ENCODE measurements at places on chromosomes 3 and 15.

DNA sequence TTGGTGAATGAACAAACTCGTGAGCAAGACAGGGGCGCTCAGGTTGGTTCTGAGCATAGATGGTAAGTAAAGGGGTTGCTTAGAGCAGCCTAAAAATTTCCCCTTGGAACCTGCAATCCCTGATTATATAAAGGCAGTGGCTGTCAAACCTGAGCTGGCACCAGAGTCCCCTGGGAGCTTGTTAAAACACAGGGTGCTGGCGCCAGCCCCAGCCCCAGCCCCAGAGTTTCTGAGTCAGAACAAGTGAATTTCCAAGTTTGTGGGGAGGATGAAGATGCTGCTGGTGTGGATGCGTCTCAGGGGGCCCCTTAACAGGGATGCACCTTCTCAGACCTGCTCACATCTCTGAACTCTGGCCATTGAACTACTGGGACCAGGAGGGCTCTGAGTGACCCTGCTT, 48.2 kb downstream of the FEM1B start:
- DNase-seq: no peak

- DNase-seq: peak; percentile 48
Measured at GRCh38 chr3:183122257-183122932, 23.1 kb upstream of the MCCC1 start.

DNA sequence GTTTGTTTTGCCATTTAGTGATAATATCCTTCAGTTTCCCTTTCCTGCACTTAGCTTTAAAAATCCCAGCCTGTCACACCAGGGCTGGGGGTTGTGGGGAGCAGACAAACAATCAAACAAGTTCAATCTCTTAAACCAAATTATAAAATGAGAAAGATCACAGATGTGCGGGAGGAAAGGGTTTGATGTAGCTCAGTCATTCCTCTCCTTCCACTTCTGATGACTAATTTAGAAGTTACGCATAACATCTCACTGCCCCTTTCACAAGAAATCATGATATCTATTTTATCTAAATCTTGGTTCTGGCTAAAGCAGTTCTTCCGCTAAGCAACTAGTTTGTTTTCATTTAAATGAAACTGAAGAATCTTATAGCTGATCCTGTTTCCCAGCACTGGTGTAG, 34.1 kb upstream of the ATG7 start:
- DNase-seq: peak; percentile 53

- DNase-seq: no peak
Measured at GRCh38 chr3:128316481-128316891, 150.2 kb downstream of the DNAJB8 start.

DNA sequence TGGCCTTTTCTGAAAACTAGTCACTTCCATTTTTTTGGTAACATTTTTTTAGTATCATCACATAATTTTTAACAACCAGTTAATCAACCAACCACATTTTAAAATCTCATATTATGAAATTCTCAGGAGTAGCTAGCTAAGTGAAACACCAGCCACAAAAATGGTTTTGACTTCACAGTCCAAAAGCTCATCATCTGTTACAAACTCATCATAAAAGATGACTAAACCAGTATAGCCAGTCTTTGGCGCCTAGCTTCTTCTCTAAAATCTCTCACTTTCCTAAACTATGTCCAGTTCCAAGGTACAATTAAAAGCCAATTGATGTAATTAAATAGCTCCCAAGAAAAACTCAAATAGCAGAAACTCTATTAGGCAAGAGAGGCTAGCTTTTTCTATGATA, 88.2 kb upstream of the ZNF385D start:
- no peak for DNase-seq

DNA sequence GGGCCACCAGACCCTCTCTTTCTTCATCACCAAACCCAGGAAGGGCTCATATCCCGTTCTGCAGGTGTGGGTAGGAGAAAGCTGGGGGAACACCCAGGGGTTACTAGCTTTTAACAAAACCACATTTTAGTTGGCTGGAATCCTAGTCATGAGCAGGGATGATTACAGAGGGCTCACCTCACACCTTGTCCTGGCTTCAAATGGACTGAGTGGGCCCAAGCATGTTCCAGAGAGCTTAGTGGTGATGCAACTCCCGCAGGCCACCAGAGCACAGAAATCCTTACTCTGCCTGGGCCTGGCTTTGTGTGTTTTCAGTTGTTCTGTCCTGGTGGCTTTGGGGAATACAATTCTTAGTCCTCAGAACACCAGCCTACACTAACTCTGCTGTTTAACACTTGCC, 56.8 kb upstream of the RYK start:
- DNase-seq: no peak

GRCh38 chr3:55692957-55693558, 206.0 kb upstream of the WNT5A start:
- DNase-seq: no peak

DNA sequence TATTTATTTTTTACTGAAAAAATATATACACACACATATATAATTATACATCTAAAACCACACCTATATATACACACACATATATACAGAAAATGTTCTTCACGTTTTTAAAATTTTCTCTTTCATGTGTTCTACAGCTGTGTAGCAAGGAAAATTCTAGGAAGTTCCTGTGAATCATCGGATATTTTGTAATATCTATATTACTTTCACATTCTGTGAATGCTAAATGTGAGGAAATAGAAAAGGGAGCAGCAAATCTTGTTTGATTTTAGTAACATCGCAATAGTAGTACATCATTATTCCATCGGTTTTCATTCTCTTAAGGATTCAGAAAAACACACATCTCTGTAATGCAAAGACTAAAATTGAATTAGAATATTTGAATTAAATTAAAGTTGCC, 836.8 kb upstream of the NECTIN3 start:
- DNase-seq: no peak

DNA sequence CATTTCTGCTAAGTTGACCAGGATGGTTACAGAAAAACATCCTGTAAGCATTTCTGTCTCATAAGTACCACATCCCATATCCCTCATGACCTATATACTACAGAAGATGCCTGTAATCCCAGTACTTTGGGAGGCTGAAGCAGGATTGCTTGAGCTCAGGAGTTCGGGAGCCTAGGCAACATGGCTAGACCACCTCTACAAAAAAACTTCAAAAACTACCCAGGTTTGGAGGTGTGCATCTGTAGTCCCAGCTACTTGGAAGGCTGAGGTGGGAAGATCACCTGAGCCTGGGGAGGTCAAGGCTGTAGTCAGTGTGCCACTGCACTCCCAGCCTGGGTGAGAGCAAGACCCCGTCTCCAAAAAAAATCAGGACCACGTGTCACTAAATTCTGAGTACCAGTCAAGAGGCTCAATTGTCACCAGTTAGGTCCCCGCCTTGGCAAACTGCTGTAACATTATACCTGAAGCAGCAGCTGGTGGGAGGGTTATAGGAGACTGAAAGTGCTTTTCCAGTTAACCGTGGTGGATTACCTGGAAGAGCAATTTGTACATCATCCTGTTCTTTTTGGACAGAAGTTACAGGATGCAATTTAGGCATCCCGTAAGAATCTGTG, 6.2 kb downstream of the RPL32 start:
- no peak for DNase-seq

- DNase-seq: no peak
Measured at GRCh38 chr3:159584421-159584820, 404.2 kb upstream of the IL12A start.

GRCh38 chr3:146162561-146162960, 1.6 kb upstream of the PLOD2 start:
- DNase-seq: no peak

DNA sequence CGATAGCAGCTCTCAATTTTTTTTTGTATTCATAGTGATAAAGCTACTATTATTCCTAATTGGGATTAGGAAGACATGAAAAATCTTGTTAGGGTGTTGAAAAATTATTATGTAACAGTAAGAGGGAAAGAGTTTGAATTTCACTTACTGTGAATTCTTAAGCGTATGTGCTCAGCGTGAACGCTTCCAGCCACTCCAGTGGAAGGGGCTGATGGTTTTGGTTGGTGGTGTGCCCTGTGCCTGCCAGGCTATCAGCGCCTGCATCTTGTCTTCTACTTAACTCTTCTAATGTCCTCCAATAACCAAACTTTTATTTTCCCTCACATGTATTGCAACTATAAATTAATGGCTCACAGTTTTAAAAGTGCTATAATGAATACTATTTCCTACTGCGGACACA, 22.5 kb downstream of the CDIN1 start:
- no peak for DNase-seq

GRCh38 chr3:183291497-183292031, 38.5 kb downstream of the B3GNT5 start:
- no peak for DNase-seq

GRCh38 chr3:19997502-19997901, 14.6 kb downstream of the PP2D1 start:
- no peak for DNase-seq

GRCh38 chr15:91857772-91858171, 4.3 kb downstream of the SLCO3A1 start:
- no peak for DNase-seq

DNA sequence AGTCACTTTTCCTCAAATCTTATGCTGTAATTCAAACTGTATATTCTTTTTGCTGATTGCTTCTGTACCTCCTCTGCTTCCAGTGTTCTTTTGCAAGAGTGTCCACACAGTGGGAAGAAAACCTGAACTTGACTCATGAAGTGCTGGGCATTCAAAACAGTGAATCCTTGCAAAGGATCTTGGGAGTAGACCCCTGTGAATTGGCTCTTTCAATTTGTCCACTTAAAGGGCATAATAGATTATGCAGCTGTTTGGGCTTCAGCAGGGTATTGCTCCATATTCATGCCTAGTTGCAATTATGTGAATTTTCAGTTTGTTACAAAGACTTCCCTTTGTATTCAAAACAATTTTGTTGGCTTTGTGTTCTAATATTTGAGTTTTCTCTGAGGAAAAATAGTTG, 11.4 kb downstream of the ZFAND6 start:
- DNase-seq: no peak

- no peak for DNase-seq
Measured at GRCh38 chr15:48427479-48427878, 96.2 kb downstream of the DUT start.

- no peak for DNase-seq
Measured at GRCh38 chr15:68442041-68442440, 10.1 kb upstream of the ITGA11 start.

- DNase-seq: no peak
Measured at GRCh38 chr15:77499087-77499760, 78.5 kb downstream of the HMG20A start.

- DNase-seq: no peak
Measured at GRCh38 chr3:7382293-7383010, 521.5 kb downstream of the GRM7 start.

- DNase-seq: peak; percentile 38
Measured at GRCh38 chr15:99253381-99254090, 2.3 kb downstream of the LRRC28 start.

- DNase-seq: no peak
Measured at GRCh38 chr3:115804713-115805119, 181.4 kb downstream of the GAP43 start.

- no peak for DNase-seq
Measured at GRCh38 chr3:141392897-141393734, 24.8 kb downstream of the ZBTB38 start.

GRCh38 chr3:184593220-184593927, 31.8 kb downstream of the EPHB3 start:
- no peak for DNase-seq

Measured in ACHN (cell line).